NCI-H2227 treated with DMSO at 0.1 percent for 48 hours (cell line): ENCODE measurements at places on chromosomes 7 and 10.

DNA sequence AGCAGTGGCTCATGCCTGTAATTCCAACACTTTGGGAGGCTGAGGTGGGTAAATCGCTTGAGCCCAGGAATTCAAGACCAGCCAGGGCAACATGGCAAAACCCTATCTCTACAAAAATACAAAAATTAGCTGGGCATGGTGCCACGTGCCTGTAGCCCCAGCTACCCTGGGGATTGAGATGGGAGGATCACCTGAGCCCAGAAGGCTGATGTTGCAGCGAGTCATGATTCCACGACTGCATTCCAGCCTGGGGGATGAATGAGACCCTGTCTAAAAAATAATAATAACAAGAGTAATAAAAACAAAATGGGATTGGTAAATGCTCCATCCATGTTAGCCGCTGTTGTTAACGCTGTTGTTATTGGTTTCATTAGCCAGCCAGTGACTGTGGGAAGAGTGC, 1.3 kb upstream of the HKDC1 start:
- no peak for DNase-seq

DNA sequence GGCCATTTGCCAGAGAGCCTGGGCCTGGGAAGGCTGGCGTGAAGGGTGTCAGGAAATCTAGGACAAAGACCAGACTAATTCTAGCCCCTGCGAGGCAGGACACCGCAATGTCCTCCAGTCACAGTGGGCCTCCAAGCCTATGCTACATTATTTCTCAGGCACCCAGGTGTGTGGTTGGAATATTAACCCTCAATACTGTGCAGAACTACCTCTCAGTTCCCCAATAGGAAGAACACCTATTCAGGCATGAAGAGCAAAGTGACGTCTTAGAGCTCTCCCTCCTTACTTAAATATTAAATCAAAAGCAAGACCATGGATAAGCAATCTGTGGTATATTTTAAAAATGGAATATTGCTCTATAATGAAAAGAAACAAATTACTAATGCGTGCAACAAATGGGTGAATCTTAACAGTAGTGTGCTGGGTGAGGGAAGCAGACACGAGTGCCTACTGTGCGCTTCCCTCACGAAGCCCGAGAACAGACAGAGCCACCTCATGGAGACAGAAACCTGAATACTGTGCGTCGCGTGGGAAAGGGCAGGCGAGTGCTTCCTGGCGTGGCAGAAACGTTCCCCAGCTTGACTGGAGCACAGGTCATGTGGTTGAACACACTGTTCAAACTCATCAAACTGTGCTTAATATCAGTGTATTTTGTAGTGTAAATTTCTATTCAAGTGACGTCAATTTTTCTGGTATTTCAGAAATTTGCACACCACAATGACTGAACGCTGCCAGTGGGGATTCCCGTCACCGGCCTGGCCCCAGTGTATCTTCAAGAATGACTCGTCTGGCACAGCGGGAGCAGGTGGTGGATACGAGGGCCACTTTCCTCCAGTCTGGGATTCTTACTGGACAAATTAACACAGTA, 15.5 kb upstream of the PTPRN2 start:
- no peak for DNase-seq

DNA sequence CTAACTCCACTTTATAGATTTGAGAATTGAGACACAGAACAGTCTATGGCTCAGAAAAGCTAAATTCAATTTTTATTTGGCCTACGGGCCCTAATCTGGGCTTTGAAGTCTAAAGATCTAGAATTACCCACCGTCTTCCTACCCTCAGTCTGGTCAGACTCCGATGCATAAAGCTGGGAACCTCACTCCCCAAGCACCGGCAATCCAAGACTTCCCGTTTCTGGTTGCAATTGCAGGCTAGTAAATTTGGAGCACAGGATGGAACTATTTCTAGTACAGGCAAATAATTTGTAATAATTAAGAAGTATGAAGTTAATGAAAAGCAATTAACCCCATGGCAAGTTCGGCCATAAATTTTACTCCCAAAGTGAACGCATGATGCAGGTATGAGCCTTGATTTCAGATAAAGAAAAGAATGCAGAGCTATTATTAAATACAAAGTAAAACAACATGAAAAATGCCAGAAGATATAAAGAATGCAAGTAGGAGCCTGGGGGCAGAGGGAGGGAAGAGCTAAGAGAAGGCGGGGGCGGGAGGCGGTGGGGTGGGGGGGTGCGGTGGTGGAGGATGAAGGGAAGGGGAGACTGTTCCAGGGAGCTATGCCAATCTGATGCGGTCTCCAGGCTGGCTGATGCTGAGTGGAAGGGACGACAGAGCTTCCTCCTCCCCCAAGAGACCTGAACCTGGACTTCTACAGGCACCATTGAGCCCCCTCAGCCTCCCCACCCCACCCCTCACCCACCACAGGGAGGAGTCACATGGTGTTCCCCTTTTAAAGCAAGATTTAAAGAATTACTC, 45.1 kb downstream of the BPGM start:
- no peak for DNase-seq

DNA sequence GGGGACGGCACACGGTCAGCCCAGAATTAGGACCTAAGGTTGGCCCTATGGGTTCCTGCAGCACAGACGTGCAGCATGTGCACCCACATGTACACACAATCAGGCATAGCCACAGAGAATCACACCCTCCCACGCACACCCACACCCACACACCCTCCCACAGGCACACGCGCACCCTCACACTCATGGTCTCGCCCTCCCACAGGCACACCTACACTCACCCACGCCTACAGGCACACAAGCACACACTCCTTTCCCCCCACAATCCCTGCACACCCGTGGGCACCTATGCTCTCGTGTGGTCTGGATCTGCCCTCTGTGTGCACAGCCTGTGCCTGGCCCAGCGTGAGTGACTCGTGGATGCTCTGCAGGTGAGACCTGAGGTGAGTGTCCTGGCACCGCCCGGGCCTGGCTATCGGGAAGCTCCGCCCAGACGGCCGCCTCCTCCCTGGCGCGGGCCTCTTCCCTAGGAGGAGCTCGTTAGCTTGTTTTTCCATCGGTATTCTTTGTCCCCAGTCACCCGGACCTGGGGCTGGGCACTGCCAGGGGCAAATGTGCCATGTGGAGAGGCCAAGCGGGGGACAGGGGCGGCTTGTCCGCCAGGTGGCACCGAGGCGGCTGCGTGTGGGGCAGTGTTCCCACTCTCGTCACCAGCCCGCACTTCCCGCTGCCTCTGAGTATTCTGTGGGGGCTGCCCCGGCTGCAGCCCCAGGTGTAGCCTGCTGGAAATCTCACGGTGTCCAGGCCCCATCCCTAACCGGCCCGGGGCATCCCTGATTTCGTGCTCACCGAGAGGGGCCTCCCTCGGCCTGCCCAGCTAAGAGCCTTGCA, 110.2 kb upstream of the FAM20C start:
- DNase-seq, result no peak

DNA sequence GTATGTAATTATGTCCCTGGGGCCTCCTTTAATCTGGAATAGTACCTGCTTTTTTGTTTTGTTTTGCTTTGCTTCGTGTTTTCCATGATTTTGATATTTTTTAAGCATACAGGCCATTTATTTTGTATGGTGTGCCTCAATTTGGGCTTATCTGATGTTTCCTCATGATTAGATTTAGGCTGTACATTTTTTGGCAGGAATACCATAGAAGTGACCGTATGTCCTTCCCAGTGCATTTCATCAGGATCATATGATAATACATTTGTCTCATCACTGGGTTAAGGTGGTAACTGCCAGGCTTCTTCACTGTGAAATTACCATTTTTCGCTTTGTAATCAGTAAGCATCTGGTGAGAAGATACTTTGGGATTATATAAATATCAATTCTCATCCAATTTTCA, 117.8 kb upstream of the SAMD8 start:
- DNase-seq, result no peak

DNA sequence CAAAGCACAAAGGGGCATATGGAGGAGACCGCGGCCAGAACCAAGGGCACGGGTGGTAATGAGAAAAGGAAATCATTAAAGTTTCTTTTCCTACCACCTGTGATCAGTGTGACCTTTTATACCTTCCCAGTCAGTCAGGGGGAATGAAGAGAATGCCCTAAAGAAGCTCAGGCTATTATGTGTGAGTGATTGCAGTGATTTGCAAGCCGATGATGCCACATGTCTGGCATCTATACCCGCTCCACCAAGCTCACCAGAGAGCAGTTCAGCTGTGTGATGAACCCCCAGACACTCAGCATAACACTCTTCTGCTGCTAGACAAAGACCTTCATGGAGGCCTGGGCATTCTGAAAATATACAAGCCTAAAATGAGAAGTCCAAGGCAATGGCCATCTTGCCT, 106.2 kb upstream of the AGK start:
- no peak for DNase-seq

- no peak for DNase-seq
These were observed 82.2 kb downstream of the SLC16A9 start for GRCh38 chr10:59627366-59628018.

GRCh38 chr7:78734626-78735025, 718.8 kb downstream of the MAGI2 start:
- no peak for DNase-seq

- no peak for DNase-seq
These were observed 23.2 kb upstream of the CFAP46 start for GRCh38 chr10:132965411-132966057.

GRCh38 chr7:13541326-13541725, 448.1 kb downstream of the ETV1 start:
- no peak for DNase-seq

DNA sequence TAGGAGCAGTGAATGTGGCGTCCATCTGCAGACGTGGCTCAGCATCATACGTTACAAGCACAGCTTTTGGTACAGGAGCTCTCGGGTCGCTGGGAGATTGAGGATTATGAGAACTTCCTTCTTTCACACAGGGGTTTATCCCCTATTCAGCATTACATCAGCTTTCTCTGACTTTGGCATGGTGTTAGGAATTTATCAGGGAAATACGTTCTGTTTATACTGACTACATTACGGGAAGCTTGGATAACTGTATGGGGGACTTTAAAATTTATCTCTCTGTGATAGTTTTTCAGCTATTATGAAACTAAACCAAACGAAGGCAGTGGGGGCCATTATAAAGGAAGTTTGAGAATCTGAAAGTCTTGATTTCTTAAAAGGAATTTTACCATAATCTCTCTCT, 110.1 kb upstream of the INSYN2A start:
- no peak for DNase-seq

- DNase-seq, result no peak
These were observed 77.1 kb upstream of the UNC5B start for GRCh38 chr10:71135236-71135635.

GRCh38 chr7:70056363-70056762, 458.1 kb downstream of the AUTS2 start:
- no peak for DNase-seq

DNA sequence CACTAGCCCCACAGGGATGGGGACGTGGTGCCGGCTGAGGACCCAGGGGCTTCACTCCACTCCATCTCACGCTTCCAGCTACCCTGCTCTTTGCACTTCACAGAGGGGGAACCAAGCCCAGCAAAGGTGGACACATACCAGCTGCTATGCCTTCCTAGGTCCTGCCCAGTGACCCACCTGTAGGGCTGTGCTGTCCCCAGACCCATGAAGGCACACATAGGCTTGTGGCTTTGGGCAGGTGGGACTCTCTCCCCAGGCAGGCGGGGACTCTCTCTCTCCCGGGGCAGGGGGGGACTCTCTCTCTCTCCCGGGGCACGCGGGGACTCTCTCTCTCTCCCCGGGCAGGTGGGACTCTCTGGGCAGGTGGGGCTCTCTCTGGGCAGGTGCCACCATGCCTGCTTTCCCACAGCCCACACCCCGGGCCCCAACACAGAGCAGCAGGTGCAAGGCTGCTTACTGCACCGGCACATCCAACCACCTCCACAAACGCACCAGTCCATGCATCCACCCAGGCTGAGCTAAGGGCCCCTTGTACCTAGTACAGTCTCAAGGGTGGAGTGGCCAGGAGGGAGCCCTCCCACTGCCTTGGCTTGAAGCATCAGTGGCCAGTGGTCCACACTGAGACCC, 13.8 kb upstream of the GPR146 start:
- DNase-seq, result no peak

DNA sequence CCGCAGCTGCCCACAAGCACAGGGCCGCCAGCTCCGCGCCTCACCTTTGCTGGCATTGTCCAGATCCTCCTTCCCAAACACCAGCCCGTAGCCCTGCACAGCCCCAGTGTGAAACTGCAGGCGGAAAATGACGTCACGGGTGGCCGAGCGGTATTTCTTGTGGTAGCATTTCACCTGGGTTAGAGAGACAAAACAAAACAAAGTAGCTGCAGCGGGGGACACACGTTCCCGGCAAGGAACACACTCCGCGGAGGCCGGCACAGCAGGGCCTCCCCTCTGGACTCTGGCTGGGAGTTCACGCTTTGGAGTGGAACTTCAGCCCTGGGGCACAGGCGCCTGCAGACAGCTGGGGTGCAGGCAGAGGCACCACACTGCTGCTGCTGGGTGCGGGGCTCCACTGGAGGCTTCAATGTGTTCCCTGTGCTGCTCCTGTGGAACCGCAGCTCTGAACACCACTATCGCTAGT, 181.1 kb downstream of the TNS3 start:
- DNase-seq, result no peak

DNA sequence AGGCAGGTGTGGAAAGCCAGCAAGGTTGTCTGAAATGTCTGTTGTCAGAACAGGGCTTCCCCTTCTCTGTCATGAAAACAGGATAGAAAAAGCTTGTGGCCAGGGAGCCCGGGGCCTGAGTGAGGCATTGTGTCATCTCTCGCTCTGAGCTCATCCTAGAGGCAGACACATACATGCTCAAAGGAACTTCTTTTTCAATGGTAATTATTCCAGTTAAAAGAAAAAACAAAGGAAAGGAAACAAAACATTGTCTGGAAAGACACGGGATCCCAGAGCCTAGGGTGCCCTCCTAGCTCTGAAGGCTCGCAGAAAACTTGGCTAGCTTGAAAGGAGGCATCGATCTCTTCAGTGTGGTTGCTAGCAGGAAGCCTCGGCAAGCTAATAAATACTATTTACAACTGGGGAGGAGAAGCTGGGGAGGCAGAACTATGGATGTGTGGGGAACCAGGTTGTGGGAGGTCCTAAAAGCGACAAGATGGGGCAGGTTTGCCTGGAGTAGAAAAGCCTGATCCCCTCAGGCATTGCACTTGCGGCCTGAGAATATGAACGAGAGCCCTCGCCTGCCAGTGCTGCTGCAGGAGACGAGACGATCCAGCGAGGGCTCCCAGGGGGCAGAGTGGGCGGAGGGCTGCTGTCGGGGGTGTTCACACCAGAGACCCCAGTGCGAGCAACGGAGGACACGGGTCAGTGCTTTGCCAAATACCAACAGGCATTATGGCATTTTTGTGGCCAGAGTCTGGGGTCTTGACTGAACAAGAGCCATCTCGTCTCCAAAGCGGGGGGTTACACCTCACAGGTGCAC, 32.8 kb upstream of the DGKI start:
- no peak for DNase-seq

GRCh38 chr7:131107337-131108211, 220.1 kb upstream of the MKLN1 start:
- peak; percentile 63 for DNase-seq

- no peak for DNase-seq
These were observed 46.7 kb upstream of the SPOCK2 start for GRCh38 chr10:72134785-72135767.

GRCh38 chr7:128833946-128834325, 3.7 kb downstream of the FLNC start:
- DNase-seq, result no peak
